ENCODE measurements at places on chromosomes 1 and 21. TPM values are rescaled to one million over a fixed set of nuclear protein-coding genes. Genes with fewer than 3 reads are reported as not detected.

The C1QB gene
- total RNA-seq: 183 TPM

The RIT1 gene
- total RNA-seq: 12.8 TPM

The TNFRSF4 gene
- not detected for total RNA-seq

DNA sequence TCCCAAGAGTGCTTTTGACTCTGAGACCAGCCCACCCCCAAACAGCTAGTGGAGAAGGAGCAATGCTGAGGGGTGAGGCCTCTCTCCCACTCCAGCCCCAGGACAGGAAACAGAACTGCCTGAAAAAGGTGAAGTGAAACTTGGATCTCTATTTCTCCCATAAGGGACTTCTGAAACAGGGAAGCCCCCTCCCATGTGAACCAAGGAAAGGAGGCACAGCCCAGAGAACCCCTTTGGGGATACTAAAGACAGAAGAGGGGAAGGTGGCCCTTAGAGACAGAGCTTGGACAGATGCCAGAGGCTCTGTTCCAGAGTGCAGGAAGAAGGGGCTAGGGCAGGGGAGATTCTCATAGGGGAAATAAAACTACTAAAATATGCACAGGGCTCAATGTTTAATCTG lies 2.9 kb downstream of the TNFAIP8L2 start:
- no peak for DNase-seq

- DNase-seq: no peak
Measured at GRCh38 chr1:24411963-24412362, 1.6 kb downstream of the STPG1 start.

- DNase-seq: no peak
Measured at GRCh38 chr1:203693721-203694120, 67.1 kb downstream of the ATP2B4 start.

- no peak for DNase-seq
Measured at GRCh38 chr1:204979891-204980649, 62.9 kb upstream of the CNTN2 start.

The NHLH1 gene
- total RNA-seq: not detected

The C1orf226 gene
- 24.4 TPM for total RNA-seq

DNA sequence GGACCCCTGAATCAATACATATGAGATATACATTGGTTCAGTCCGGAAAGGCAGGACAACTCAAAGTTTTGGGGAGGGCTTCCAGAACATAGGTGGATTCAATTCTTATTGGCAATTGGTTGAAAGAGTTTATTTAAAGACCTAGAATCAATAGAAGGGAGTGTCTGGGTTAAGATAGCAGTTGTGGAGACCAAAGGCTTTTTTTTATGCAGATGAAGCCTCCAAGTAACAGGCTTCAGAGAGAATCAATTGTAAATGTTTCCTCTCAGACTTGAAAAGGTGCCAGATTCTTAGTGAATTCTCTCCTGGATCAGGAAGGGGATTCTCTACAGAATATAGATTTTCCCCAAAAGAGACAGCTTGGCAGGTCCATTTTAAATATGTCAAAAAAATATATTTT lies 27.0 kb upstream of the CD5L start:
- no peak for DNase-seq

DNA sequence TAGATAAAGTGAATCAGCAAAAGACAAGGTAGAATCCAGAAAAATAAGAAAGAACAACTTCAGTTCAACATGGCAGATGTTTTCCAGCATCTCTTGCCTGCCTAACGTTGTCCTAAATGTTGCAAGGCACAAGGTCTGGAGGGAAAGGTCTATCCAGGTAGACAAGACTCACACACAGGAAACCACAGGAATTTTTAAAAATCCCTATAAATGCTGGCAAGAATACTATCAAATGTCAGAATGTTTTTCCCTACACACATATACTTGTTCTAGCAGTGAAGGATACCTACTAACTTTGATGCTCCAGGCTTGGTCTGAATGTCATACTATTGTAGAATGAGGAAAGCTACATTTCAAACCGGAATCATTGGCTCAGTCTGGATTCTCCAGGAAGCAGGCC lies 10.6 kb downstream of the GJA5 start:
- DNase-seq: no peak

DNA sequence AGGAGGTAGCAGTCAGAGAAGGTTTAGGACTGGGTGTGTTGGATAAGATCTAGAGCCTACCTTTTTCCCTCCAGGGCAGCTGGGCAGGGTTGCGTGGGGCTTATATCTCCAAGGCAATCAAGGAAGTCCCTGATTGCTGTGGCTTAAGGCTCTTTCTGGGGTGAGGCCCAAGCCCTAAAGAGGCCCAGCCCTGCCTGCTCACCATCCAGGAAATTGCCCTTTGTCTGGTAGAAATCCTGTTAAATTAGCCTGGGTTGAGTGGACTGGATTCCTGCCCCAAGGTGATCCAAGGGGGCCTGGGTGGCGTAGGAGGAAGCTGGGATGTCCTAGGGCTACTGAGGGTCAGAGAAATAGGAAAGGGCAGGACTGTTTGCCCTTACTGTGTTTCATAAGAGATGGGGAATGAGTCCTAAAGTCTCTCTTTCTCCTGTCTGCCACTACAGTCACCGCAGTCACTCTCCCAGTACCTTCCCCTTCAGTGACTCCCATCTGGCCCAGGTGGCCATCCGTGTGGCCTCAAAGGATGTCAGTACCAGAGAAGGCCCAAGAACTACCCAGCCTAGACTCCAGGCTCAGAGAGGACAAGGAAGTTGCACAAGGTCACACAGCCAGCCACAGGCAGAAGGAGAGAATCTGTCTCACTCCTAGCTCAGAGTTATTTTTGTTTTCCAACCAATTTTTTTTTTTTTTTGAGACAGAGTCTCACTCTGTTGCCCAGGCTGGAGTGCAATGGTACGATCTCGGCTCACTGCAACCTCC lies 25.8 kb downstream of the MFSD2A start:
- DNase-seq: no peak

DNA sequence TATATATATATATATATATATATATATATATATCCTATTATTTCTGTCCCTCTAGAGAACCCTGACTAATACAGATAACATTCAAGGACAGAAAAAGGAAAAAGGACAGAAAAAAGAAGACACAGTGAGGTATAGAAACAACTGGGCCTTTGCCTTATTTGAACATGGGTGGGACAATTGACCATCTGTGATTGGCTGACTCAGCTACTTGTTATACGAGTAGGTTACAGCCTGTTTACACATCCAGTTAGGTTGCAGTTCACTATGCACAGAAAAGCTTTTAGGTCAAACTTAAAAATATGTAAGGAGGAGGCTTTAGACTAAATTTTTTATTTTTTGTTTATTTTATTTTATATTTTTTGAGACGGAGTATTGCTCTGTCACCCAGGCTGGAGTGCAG lies 39.8 kb upstream of the RGS8 start:
- DNase-seq: no peak

GRCh38 chr1:202692959-202693555 lies 17.2 kb downstream of the SYT2 start:
- peak; percentile 47 for DNase-seq

GRCh38 chr1:97797403-97798183 lies 123.2 kb downstream of the DPYD start:
- DNase-seq: peak; percentile 26

DNA sequence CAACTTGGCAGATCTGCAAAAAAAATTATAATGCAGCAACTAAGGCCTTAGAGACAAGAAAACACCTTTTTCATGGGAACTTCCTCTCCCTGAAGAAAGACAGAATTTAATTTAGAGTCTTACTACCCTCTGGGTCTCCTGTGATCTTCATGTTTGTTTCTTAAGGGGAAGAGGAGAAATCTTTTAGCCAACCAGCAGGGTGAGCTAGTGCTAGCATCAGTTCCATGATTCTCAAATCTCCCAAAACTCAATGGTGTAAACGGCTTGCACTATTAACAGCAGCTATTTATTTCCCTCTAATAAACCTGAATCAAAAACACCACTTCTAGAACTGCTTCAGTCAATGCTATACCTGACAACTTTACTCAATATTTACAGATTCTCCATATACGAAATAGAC lies 3.8 kb downstream of the ZNF644 start:
- DNase-seq: no peak

DNA sequence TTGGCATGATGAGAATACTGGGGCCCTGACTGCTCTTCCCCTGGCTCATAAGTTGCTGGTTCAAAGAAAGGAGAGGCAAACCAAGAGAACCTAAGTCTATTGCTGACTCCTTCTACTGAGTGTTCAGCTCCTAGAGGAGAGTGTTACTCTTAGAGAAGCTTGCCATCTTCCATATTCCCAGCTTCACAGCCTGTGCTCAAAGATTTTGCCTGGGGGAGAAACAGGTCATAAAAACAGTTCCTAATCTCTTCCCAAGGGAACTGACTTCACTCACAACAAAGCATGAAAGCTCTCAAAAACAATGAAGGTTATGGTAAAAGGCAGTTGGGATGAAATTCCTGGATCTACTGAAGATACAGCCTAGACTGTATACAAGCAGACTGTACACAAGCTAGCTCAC lies 37.1 kb downstream of the LRRC40 start:
- DNase-seq: no peak

The LCE6A gene
- not detected for total RNA-seq

- DNase-seq: no peak
Measured at GRCh38 chr1:237868817-237869600, 21.7 kb downstream of the ZP4 start.

GRCh38 chr21:42219606-42220137 lies 732 bp downstream of the ABCG1 start:
- no peak for DNase-seq

GRCh38 chr1:155261493-155261851 lies 688 bp downstream of the SCAMP3 start:
- DNase-seq: no peak
